Caco-2 (cell line): ENCODE measurements at places on chromosomes 5 and 9. TPM values are rescaled to one million over a fixed set of nuclear protein-coding genes. Genes with fewer than 3 reads are reported as not detected.

GRCh38 chr9:134321946-134322741 is 4.1 kb upstream of the RXRA start:
- no peak overlapping the region for H3K27ac ChIP-seq
- no peaks in the 10 kb centered on the region for H3K36me3 ChIP-seq
- no peak for DNase-seq
- no peak overlapping the region for H3K4me3 ChIP-seq

FLT4 gene
- total RNA-seq = not detected in 2 replicates

- H3K36me3 ChIP-seq = no peaks in the 10 kb centered on the region
- peaks cover under 1% of the 10 kb centered on the region; the same call in 1 of the 2 replicates for H3K4me1 ChIP-seq
- H3K27me3 ChIP-seq = no peaks in the 10 kb centered on the region; the same call in 1 of the 2 replicates
- no peak overlapping the region for H3K27ac ChIP-seq
Observed at GRCh38 chr5:1192971-1193590, 8.3 kb upstream of the SLC6A19 start.

RAD1 gene
- 29.1 and 34.4 TPM in 2 replicates for total RNA-seq

DNA sequence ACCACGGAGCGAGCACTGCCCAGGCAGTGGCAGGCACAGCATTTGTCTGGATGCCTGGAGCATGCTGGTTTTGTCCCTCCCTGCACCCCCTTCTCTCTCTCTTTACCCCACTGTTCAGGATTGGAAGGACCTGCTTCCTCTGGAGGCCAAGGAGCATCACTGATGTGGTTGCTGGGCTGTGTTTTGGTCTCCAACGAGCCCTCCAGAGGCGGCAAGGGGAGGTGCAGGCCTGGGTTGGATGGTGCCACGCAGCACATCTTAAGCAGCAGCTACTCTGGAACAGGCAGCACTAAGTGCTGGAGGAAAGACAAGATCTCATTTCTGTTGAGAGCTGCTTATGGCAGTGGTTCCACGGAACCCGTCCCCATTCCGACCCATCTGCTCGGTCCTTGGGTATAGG is 139.6 kb downstream of the CMYA5 start:
- H3K27me3 ChIP-seq = no peaks in the 10 kb centered on the region
- no peak overlapping the region for H3K27ac ChIP-seq
- H3K36me3 ChIP-seq = no peaks in the 10 kb centered on the region
- H3K4me3 ChIP-seq = no peak overlapping the region

GRCh38 chr9:111056538-111056937 is 18.3 kb upstream of the LPAR1 start:
- H3K27ac ChIP-seq = no peak overlapping the region
- DNase-seq = no peak
- H3K4me3 ChIP-seq = no peak overlapping the region
- H3K4me1 ChIP-seq = no peaks in the 10 kb centered on the region
- no peaks in the 10 kb centered on the region for H3K36me3 ChIP-seq
- H3K27me3 ChIP-seq = no peaks in the 10 kb centered on the region

DNA sequence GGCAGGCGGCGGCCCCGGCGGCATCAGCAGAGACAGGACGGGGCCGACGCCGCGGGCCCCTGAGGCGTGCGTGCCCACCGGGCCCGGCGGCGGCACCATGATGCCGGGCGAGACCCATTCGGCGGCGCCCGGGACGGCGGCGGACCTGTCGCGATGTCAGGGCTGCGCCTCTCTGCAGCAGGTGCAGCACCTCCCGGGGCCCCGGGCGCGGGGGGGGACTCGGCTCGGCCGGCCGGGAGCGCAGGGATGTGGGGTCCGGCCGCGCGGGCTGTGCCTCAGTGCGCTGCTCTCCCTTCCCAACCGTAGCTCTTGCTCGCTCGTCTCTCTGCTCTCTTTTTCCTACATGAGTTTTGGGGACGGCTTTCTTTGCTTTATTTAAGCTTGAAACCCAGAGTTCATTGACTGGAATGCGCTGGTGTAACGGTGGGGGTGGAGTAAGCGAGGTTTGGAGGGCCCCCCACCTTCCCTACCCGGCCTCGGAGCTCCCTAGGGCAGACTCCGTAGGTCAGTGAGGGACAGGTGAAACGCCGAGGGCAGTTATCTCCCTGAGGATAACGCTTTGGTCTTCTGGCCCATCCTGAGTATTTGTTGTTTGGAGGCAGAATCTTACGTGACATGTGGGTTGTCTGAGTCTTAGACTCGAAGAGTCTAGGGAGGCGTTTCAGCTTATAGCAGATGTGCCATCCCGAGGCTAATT is 490 bp downstream of the ICE1 start:
- peak; percentile 10 for DNase-seq
- H3K27me3 ChIP-seq = no peaks in the 10 kb centered on the region
- no peak overlapping the region for H3K27ac ChIP-seq

HTR4 gene
- total RNA-seq = not detected in 2 replicates

- H3K27me3 ChIP-seq = no peaks in the 10 kb centered on the region
- no peaks in the 10 kb centered on the region for H3K4me1 ChIP-seq
Observed at GRCh38 chr5:81121836-81122630, 111.1 kb upstream of the CKMT2 start.

MYOT gene
- total RNA-seq = not detected in 2 replicates

- peaks cover 9% of the 10 kb centered on the region for H3K36me3 ChIP-seq
- peak; percentile 93 for DNase-seq
- H3K4me1 ChIP-seq = peaks cover 66% of the 10 kb centered on the region
- peak overlapping the region; percentile 22 for H3K4me3 ChIP-seq
Observed at GRCh38 chr9:106921341-106921899, 58.5 kb downstream of the ZNF462 start.

NAA35 gene
- total RNA-seq = 22.4 and 24.1 TPM in 2 replicates

DNA sequence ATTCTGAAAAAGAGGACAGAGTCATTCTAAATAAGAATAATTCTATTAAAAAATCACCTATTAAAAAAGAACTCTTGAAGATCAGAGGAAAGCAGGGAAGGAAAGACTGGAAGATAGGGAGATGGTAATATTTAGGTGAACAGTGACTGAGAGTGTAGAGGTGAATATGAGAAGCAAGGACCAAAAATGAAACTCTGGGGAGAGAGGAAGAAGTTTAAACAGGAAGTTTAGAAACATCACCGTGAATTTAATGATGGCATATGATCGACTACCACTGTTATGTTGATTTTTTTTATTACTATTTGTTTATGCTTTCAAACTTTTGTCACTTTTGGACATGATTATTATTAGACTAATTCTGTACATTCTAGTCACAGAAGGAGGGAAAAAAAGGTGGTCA is 1.7 kb upstream of the SPINK6 start:
- DNase-seq = no peak
- H3K27ac ChIP-seq = no peak overlapping the region
- no peak overlapping the region for H3K4me3 ChIP-seq
- no peaks in the 10 kb centered on the region for H3K4me1 ChIP-seq

DNA sequence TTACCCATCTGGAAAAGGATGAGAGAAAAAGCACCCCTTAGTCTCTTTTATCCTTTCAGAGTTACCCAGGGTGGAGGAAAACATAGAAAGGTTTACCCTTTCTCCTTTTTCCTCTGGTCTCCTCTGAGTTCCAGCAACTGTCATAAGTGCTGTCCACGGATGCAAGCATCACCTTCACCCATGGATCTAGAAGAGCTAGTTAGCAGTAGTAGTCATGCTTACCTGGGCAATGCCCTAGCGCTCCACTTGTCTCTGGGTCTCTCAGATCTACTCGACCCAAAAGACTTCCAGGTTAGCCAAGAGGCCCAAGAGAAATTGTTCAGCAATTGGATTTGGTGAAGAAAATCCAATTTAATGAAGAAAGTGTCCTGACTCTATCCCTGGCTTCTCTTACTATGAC is 656.2 kb upstream of the PTPRD start:
- H3K27ac ChIP-seq = no peak overlapping the region
- H3K4me3 ChIP-seq = no peak overlapping the region
- no peak for DNase-seq

FOXI1 gene
- 0.14 and 0.39 TPM in 2 replicates for total RNA-seq
